Natural killer cell (primary cell): ENCODE measurements at places on chromosomes 12 and 14. TPM values are rescaled to one million over a fixed set of nuclear protein-coding genes. Genes with fewer than 3 reads are reported as not detected.

- DNase-seq = no peak
Observed at GRCh38 chr12:99600388-99600787, 47.2 kb upstream of the GARIN6 start.

GRCh38 chr12:121102307-121102706 is 30.4 kb upstream of the P2RX7 start:
- no peak for DNase-seq

GRCh38 chr12:31962076-31962475 is 2.9 kb downstream of the RESF1 start:
- peak; percentile 19 for DNase-seq

DNA sequence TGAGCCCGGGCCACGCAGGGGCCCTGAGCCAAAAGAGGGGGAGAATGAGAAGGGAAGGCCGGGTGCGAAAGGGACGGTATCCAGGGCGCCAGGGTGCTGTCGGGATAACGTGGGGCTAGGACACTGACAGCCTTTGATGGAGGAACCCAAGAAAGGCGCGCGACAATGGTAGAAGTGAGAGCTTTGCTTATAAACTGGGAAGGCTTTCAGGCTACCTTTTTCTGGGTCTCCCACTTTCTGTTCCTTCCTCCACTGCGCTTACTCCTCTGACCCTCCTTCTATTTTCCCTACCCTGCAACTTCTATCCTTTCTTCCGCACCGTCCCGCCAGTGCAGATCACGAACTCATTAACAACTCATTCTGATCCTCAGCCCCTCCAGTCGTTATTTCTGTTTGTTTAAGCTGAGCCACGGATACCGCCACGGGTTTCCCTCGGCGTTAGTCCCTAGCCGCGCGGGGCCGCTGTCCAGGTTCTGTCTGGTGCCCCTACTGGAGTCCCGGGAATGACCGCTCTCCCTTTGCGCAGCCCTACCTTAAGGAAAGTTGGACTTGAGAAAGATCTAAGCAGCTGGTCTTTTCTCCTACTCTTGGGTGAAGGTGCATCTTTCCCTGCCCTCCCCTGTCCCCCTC is 3.0 kb downstream of the SSTR1 start:
- no peak for DNase-seq

The LRP1-AS gene
- not detected for total RNA-seq

The PDZRN4 gene
- not detected for total RNA-seq
